NCI-H460 (cell line): ENCODE measurements at places on chromosomes 7 and 10. TPM values are rescaled to one million over a fixed set of nuclear protein-coding genes. Genes with fewer than 3 reads are reported as not detected.

- no peak for DNase-seq
Measured at GRCh38 chr7:151864081-151864480, 12.8 kb downstream of the PRKAG2 start.

Gene DDX50
- total RNA-seq, result 48.2 and 49.1 TPM in 2 replicates

Gene CC2D2B
- not detected in 2 replicates for total RNA-seq

DNA sequence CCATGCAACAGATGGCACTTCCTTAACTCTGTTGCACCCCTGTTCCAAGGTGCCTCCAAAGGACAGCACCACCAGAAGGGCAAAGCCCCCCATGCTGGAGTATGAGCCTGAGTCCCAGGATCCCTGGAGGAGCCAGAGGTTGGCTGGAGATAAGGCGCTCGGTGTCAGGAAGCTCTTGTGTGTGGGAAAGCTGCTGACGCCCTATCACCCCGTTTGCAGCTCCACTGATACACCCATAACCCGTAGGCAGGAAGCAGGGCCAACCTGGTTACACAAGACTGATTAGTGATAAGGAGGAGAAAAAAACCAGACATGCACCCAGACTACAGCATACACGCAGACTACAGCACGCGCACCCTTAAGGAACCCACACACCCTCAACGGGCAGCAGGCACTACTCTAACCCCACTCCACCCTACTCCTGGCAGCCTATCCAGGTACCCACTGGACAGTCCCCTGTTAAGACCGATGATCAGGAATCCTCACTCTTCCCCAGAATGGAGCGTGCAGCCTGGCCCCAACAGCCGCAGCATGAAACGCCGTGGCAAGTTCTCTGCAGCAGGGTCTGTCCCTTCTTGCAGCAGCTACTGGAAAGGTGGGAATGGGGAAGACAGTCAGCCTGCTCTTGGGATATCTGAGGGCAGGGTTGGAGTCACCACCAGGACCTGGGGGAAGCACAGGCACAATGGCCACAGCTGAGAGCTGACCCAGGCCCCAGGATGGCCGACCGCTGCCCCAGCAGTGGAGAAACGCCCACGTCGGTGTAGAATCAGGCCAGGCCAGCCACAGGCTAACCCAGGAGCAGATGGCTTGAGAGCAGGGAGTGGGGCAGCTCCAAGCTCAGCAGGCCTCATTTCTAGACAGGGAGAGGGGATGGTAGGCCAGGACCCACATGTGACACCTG lies 38.3 kb upstream of the TUBB8 start:
- no peak for DNase-seq

- DNase-seq, result no peak
Measured at GRCh38 chr10:600876-601659, 88.4 kb downstream of the DIP2C start.
